Stimulated activated naive CD4-positive, alpha-beta T cell (primary cell): ENCODE measurements at places on chromosomes 3 and 15.

GRCh38 chr15:80984856-80985255, 4.8 kb downstream of the MESD start:
- DNase-seq = no peak

- DNase-seq = no peak
Observed at GRCh38 chr3:57726397-57726796, 29.7 kb upstream of the SLMAP start.

- no peak for DNase-seq
Observed at GRCh38 chr3:57958642-57959422, 49.4 kb upstream of the FLNB start.

DNA sequence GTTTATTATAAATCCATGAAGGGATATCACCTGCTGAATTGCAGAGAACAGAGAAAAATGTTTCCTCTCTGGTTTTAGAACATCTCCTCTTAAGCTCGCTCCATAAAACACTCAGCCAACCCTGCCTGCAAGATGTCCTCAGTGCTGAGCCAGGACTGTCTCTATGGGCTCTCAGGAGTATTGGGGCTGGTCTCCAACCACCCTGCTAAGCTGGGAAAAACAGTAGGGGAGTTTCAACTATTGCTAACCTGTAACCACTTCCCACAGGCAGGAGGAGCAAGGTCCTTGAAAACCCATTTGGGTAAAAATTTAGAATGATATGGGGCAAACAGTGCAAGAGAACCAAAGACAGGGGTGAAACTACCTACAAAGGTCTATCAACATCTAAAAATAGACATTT, 34.3 kb downstream of the MYO1E start:
- no peak for DNase-seq

GRCh38 chr3:140243575-140243974, 308.6 kb downstream of the CLSTN2 start:
- no peak for DNase-seq

GRCh38 chr3:73351423-73352071, 273.2 kb downstream of the PDZRN3 start:
- DNase-seq = no peak

DNA sequence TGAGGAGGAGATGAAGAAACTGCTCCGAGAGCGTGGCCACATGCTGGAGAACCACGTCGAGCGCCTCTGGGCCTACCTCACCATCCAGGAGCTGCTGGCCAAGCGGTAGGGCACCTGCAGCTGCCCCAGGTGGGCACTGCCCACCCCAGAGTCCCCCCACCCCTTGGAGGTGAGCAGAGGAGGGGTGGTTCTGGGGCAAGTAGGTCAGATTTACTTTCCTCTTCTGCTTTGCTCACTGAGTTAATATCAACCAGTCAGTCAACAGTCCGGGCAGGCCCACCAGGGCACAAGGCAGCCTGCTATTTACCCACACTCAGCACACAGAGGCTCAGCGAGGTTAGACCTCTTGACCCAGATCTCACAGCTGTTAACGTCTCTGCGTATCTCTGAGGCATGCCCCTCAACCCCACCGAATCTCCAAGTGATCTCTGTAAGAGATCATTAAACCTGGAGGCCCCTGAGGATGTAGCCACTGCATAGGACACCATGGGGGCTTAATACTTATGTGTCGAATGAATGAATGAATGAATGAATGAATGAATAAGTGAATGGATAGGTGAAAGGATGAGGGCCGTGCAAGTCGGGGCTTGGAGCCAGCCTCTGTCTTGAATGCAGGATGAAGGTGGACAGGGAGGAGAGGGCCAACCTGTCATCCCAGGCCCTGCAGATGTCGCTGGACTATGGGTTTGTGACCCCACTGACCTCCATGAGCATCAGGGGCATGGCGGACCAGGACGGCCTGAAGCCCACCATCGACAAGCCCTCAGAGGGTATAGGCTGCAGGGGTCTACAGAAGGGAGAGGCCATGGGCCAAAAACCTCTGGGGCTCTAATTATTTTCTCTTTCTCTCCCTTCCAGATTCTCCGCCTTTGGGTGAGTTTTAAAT, 8.0 kb upstream of the ITIH3 start:
- no peak for DNase-seq

DNA sequence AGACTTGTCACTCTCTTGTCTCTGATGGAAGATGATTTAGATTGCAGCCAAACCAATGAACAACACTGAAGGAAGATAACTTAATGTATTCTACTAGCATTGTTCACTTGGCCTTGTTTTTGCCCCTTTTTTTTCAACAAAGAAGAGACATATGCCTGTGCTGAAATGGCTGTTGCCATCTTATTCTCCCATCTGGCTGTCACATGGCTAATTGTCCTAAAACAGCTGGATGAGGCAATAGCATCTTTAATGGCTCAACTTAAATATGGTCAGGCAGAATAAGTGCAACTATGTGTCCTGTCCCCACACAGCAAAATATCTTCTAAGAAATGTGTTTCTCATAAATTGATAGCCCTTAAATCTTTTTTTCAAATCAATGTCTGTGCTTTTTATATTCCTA, 576.9 kb downstream of the TUSC7 start:
- no peak for DNase-seq
